Stimulated activated CD4-positive, alpha-beta T cell treated with anti-CD3 and anti-CD28 coated beads, TNF-alpha, amount 100 ng/mL, for 1 hour (primary cell): ENCODE measurements at places on chromosomes 5 and 9.

- no peak for DNase-seq
Observed at GRCh38 chr5:18465833-18466681, 831.8 kb downstream of the TAF11L14 start.

DNA sequence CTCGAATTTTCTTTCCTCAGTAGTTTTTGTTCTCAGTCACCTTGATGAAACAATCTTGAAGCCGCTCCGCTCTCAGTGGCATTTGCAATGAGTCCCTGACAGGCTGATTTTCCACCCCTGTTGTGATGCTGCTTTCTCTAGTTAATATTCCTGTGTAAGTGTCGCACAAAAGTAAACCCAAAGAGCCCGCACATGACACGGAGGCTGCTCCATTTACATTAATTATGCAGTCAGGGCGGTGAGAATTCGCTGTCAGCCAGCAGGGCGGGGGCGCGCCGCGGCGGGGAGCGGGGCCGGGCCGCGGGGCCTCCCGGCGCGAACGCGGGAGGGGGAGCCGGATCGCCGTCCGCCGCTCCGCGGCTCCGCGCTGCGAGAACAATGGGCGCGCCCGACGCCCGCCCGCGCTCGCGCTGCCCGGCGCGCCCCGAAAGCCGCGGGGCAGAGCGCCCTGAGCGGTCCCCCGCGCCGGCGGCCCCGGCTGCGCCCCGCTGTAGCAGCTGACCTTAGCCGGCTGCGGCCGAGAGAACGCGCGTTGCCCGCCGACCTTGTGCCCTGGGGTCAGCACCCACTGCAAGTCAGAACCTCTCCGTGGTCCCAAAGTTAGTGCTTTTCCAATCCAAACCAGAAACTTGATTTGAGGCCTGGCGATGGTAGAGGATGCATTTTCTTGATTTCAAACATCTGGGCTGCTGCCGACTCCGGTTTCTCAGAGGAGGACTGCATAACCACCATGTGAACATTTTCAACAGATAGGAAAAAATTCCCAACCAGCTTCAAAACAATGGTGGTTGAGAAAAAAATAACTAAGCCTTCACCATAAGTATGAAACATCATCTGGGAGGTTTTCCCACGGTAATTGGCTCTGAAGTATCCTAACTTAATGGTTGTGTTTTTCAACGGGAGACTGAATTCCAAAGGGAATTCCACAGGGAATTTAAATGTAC, 142.6 kb downstream of the PBX3 start:
- DNase-seq = no peak

GRCh38 chr5:10432059-10433008, 9.3 kb upstream of the ROPN1L start:
- no peak for DNase-seq

DNA sequence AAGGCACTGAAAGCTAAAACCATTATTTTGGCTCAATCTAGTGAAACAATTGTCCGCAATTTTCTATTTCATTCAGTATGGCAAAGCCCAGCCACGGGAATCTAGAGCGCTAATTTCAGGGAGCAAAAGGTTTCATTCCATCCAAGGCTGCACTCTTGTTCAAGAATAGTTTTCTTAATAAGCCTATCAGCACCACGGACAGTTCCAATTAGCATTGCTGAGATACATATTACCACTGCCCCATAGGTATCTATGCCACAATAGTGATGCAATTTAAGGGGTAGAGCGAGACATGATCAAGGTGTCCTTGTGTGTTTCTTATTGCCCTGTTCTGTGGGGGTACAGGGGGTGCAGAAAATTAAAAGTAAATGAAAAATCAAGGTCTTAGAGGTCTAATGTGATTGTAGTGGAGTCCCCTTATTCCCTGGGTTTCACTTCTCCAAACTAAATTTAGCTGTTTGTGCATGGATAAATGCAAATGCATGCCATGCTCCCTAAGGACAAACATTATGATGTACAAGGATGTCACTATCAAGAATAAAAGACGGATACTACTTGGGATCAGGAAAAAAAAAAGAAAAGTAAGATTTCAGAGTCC, 45.5 kb downstream of the SPOCK1 start:
- DNase-seq = no peak

GRCh38 chr9:110303133-110303532, 34.5 kb downstream of the TXNDC8 start:
- no peak for DNase-seq

GRCh38 chr5:29122306-29122705, 2071.2 kb upstream of the CDH6 start:
- no peak for DNase-seq

DNA sequence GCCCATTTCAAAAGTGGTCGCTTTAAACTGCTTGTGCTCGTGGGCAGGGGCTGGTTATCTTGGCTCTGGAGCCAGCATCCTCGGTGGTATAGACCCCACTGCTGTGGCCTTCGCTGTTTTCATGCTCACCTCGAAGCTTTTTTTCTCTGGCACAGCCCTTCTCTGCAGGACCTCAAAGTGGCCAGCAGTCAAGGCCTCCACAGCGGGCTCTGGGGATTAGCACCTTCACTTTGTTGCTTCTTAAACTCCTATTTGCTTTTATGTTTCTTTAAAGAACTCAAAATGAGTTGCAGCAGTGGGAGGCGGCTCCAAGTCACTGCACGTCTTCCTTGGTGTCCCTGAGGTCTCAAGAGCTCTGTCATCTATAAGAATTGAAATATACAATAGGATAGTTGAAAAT, 165.1 kb downstream of the CACNA1B start:
- no peak for DNase-seq
